ENCODE measurements at places on chromosomes 3 and 15. TPM values are rescaled to one million over a fixed set of nuclear protein-coding genes. Genes with fewer than 3 reads are reported as not detected.
A peak's percentile ranks its signal among the peaks of the same experiment; 100 is the strongest.

GRCh38 chr3:57963811-57964346, 44.3 kb upstream of the FLNB start:
- DNase-seq: no peak

Gene HRG
- polyA plus RNA-seq: 2.5 TPM

Gene SOX14
- not detected for polyA plus RNA-seq

Gene TAGLN3
- polyA plus RNA-seq: 3.5 TPM

DNA sequence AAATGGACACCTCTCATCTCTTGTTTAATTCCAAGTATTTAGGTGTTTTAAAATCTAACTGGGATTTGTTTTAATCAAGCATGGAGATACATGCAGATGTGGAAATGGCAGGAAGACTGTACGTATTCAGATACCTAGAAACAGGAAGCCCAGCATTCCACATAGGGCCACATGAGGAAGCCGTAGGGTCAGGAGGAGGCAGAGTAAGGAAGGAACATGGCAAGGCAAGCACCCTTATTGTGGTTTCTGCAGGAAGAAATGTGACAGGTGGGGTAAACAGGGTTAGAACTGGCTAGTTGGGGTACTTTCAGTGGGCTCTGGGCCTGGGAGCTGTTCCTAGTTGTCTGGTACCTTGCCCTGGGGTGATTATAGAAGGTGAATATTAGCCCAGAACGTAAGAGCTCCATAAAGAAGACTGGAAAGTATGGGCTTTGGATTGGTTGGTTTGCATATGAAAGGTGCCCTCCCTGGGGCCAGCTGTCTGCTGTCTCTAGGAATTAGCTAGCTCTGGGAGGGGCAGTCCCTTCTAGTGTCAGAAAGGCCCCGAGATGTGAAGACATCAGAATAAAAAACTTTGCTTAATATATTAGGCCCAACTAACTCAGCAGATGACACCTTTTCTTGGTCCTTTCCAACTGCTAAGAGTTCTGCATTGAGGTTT, 107.7 kb upstream of the CADPS start:
- DNase-seq: no peak

Gene SLC12A8
- polyA plus RNA-seq: 0.75 TPM

DNA sequence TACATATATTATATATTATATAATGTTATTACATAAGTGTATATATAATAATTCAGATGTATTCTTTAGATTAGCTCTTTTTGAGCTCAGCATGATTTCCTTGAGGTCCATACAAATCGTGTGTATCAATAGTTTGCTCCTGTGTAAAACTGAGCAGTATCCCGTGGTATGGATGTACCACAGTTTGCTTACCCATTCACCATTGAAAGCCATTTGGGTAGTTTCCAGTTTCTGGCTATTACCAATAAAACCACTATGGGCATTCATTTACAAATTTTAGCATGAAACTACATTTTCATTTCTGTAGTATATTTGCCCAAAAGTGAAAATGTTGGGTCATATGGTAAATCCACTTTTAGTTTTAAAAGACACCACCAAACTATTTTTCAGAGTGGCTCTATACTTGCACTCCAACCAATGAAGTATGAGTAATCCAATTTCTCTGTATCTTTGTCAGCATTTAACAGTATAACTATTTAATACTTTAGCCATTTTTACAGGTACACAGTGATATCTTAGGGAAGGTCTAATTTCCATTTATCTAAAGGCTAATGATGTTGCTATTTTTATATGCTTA, 1361.4 kb upstream of the GBE1 start:
- DNase-seq: no peak

DNA sequence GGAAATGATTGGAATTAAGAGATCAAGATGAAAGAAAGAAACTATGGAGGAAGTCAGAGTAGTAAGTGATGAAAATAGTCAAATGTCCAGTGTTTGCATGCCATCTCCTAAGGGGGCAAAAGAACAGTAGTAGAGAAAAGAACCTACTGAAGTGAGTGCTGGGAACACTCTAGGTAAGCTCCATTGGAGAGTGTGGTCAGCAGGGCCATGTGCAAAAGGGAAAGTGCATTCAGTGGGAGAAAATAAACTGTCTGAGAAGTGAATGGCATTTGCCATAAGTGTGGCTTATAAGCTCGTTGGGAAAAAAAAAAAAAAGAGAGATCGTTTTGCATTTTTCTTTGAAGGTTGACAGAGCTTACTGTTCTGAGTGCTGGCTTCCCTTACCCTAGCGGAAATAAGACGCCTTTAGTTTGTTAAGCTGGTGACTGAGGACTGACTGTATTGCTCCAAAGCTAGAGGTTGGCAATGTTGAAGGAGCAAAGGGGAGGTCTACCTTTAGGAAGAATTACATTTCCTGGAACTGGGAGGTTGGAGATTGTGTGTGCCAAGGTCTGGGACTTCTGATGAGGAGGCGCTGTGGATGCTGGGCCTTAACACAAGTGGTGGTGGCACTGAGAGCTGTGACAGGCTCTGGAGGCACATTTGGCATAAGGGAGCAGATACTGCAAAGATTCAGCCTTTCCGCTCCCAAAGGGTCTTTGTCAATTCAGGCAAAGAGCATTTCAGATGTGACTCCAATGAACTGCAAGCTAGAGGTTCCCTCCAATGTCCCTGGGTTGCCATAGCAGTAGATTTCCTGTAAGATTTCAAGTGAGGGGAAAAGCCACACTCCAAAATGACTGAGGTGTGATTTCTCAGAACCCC, 287.8 kb upstream of the SATB1 start:
- no peak for DNase-seq

DNA sequence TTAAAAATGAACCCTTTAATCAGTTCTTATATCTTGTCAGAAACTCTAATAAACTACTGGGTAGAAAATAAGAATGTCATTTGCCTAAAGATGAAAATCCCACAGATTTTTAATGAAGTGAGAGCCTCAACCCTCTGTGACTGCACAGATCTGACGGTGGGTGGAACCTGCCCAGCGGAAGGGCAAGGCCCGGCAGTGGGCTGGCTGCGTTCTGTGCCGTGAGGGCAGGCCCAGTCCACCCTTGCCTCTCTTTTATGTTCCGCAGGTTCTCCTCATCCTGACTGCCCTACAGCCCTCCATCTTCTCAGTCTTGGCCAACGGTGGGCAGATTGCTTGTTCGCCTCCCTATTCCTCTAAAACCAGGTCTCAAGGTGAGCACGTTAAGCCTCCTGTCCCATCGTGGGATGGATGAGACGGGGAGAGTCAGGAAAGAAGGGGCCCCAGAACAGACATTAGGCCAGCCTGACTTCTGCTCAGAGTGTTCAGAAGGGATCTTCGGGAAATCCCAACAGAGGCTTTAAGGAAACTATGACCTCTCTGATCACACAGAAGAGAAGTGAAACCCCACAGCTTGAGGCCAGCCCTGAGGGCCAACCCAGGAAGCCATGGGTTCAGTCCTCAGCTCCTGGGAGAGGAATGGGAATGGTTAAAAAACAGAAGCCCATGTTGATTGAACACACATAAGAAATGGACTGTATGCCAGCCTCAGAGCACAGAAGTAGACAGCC, 16.0 kb downstream of the SLC51A start:
- DNase-seq: no peak

DNA sequence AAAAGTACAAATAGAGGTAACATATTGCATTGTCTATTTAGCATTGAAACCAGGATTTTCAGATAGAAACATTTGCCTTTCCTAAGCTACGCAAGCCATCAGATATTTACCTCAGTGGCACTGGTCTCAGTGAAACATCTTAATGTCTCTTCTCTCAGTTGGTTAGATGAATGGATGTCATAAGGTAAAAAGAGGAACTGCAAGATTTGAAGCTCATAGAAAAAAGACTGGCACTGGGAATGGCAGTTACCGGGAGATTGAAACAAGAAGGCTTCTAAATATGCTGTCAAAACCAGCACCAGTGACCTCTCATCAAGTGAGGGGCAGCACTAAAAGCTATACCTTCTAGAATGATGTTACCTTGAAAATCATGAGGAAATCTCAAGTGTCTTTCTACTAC, 486.4 kb downstream of the FHIT start:
- no peak for DNase-seq

DNA sequence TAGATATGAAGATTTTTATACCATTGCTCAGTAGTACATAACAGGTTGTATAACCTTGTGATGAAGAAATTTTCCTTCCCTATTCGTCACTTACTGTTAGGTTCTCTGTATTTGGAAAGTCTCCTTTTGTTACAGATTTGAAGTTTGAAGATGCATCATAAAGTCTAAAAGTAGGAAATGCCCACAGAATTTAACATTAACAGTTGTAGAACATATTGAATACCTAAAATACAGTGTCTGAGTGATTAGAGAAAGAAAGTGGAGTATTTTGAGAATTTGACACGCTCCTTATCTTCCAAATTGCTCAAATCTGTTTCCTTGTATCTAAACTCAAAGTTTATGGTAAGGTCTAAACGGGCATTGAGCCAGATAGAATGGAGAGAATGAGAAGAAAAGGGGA, 111.3 kb downstream of the MBNL1 start:
- DNase-seq: no peak

- DNase-seq: peak; percentile 46
These were observed 61.6 kb downstream of the TPRG1 start for GRCh38 chr3:189233225-189233858.

Gene STX19
- 0.26 TPM for polyA plus RNA-seq

DNA sequence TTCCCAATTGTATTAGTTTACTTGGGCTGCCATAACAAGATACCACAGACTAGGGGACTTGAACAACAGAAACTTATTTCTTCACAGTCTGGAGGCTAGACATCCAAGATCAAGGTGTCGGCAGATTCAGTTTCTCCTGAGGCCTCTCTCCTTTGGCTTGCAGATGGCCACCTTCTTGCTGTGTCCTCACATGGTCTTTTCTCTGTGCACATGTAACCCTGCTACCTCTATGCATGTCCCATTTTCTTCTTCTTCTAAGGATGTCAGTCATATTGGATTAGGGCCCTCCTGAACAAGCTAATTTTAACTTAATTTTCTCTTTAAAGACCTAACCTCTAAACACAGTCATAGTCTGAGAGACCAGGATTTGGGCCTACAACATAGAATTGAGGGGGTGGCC, 336.7 kb upstream of the WNT5A start:
- DNase-seq: no peak

GRCh38 chr3:188860147-188860546, 311.6 kb upstream of the TPRG1 start:
- no peak for DNase-seq

GRCh38 chr15:49145651-49146609, 9.5 kb downstream of the COPS2 start:
- no peak for DNase-seq

Data from left renal pelvis (tissue), 4 donors.